ENCODE measurements at places on chromosomes 11 and 22.
A peak's percentile ranks its signal among the peaks of the same experiment; 100 is the strongest.

GRCh38 chr22:37442537-37442936, 15.3 kb upstream of the ELFN2 start:
- DNase-seq, result peak; percentile 51

GRCh38 chr11:11981364-11981763, 27.1 kb downstream of the DKK3 start:
- DNase-seq, result no peak

- no peak for DNase-seq
Observed at GRCh38 chr11:67280788-67281551, 8.1 kb upstream of the ANKRD13D start.

- no peak for DNase-seq
Observed at GRCh38 chr11:25456211-25456610, 875.7 kb upstream of the ANO3 start.

- no peak for DNase-seq
Observed at GRCh38 chr11:16805938-16806337, 67.5 kb downstream of the C11orf58 start.

DNA sequence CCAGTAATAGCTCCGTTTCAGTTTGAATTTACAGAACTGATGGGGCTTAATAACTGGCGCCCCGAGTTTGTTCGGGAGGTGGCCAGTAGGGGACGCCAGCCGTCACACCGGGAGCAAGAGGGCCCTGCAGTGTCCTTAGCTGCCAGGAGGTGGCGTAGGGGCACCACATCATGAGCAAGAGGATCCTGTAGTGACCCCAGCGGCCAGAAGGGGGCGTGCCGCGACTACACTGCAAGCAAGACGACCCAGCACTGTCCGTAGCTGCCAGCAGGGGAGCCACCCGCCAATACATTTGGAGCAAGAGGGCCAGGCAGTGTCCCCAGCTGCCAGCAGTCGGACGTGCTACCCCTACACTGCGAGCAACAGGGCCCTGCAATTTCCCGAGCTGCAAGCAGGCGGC, 663.7 kb upstream of the B3GAT1 start:
- DNase-seq, result peak; percentile 82

DNA sequence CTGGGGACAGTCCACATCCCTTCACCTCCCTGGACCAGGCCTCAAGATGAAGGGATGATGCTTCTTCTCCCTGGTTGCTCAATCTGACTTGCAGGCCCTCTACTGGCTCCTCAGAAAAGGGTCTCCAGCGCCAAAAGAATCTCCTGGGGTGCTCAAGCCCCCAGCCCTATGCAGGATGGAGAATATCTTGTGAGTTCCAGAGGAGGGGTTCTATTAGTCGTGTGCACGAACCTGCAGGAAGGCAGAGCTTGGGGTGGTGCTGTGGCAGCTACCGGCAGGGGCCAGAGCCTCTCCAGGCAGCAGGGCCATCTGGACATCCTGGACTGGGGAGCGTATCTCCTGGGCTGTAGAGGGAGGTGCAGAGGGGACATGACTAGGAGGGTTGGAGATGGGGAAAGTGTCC, 1339.5 kb downstream of the BRD1 start:
- DNase-seq, result no peak

DNA sequence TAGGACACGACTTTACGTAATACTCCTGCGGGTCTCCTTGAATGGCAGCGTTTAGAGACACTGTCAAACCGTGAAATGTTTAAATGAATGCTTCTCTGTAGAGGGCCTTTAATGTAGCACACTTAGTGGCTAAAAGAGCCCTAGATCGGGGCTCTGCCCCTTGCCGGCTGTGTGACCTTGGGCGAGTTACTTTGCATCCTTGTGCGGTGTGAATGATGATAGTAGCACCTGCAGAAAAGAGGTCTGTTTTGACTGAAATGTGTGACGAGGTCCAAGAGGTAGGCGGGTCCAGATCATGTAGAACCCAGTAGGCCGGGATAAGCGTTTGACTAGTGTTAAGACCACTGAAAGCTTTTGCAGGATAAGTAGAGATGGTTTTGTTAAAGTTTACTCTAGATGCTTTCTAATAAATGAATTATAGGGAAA, 866 bp downstream of the MED17 start:
- DNase-seq, result peak; percentile 81

- DNase-seq, result no peak
Observed at GRCh38 chr11:27409049-27409448, 46.0 kb upstream of the CCDC34 start.

DNA sequence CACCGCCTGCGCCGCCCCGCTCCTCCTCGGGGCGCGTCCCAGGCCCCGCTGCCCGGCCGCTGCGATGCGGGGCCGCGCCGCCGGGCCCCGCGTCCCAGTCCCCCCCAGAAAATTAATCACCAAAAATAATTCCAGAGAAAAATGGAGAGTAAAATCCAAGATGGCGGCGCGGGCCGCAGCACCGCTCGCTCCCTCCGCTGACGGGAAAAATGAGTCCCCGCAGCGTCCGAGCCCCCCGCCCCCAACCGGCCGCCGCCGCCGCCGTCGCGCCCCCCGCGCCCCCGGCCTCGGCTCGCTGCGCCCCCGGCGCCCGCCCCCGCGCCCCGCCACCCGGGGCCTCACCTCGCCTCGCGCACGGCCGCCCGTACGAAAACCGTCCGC, at the start of gene KMT5B:
KMT5B (minus strand) TSS at position 162 of the 381 bp plus-strand sequence. CDS start 23,220 bp downstream, outside the sequence.
- DNase-seq, result no peak

GRCh38 chr22:30277547-30278344, 11.1 kb upstream of the OSM start:
- no peak for DNase-seq

GRCh38 chr11:83326326-83326725, 40.2 kb upstream of the CCDC90B start:
- no peak for DNase-seq

GRCh38 chr11:8586805-8587204, 7.2 kb downstream of the STK33 start:
- DNase-seq, result no peak

DNA sequence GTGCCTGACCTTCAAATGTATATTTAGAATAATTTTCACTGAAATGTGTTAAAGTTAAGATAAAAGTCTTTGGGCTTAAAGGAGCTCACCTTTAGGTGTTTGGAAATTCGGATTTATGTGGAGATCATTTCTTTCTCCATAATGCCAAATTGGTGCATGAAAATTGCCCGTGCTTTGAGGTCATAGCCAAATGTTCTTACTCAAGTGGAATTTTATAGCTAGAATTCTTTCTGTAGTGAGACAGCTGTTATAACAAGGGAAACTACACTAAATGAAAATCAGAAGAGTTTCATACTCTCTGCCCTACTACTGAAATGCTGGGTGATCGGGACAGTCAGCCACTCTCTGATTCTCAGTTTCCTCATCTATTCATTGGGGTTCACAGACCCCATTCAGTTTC, 89.5 kb upstream of the DBX1 start:
- no peak for DNase-seq

- no peak for DNase-seq
Observed at GRCh38 chr11:13216711-13217075, 60.9 kb upstream of the BMAL1 start.

GRCh38 chr22:20469110-20469868, 26.3 kb downstream of the KLHL22 start:
- no peak for DNase-seq

DNA sequence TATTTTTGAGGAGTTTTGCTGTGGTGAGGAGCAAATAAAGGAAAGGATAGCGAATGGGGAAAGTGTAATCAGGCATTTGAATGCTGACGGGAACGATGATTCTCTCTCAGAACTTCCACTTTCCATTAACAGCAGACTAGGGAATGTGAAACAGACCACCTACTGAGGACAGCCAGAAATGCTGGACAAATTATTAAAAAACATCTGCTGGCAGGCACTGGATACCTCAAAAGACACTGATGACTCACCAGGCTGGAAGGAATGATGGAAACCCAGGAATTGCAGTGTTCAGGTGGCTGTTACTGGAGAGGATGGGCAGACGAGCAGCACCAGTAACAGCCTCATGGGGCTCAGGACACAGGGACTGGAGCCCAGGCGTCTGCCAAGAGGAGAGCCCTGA, 33.4 kb downstream of the PLA2G6 start:
- DNase-seq, result no peak

DNA sequence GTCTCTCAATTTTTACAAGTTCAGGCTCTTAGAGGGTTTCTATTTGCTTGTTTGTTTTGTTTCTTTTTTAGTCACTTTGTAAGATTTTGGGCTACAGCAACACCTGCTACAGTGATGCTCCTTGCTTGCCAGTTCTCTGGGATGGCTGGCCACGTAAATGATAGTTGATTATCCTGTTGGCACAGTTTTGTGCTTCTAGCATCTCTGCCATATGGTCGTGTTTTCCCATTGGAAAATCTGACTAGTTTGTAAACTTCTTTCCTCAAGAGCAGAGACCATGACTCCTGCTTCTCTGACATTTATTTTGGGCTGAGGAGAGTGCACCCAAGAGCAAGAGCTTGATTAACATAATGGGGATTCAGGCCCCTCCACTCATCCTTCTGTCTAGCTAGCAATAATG, 1621.6 kb upstream of the RAG2 start:
- DNase-seq, result no peak

DNA sequence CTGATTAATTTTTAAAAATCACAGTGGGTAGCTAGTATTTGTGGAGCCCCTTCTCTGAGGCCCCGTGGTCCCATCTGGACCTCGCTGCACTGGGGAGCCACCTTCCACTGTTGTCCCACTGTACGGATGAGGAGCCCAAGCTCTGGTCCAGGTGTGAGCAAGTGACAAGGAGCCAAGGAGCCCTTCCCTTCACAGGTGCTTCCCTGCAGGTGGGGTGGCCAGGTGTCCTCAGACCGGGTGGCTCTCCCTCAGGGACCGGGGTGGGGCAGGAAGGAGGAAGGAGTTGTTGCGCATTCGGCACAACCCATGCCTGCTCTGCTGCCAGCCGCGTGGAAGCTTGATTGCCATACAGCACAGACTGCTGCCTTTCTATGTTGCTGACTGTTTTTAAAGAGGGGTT, 10.4 kb upstream of the SEPTIN5 start:
- no peak for DNase-seq

GRCh38 chr11:113546757-113547507, 71.7 kb upstream of the DRD2 start:
- DNase-seq, result no peak

GRCh38 chr22:41579997-41580355, 9.7 kb downstream of the PMM1 start:
- DNase-seq, result no peak

DNA sequence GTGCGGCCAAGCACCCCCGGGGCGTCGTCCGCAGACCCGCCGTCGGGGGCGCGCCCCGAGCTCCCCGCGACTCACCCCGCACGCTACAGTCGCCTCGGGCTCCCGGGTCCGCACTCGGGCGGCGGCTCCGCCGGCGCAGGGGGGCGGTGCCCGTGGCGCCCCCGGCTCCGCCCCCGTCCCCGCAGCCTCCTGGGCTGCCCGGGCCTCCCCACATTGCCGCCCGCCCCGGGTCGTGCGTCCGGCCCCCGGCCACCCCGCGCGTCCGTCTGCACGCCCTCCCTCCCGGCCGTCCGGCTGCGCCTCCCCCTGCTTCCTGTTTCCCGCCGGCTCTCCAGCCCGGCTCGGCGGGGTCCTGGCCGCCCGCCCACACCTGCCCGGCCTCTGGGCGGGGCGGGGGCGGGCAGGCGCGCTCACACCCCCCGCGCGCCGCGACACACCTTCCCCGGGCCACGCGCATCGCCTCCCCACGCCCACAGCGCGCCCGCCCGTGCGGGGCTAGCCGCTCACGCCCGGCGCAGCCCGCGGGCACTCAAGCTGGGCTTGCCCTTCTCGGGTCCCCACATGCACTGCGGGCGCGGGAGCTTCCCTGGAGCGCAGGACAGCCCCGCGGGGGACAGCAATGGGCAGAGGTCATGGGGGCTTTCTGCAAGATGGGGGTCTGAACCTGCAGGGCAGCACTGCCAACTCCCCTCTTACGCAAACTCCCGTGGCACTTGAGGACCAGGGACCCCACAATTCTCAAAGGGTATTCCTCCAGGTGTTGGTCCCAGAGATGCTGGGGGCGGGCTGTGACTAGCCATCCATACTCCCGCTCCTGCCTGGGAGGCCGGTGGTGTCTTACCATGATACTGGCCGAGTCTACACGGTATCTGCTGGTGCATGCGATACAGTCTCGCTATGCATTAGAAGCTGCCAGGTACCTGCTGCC, at the start of gene CARD10:
CARD10 (minus strand) TSS at position 148 of the 928 bp plus-strand sequence. CDS start 215 bp downstream, outside the sequence.
- no peak for DNase-seq

GRCh38 chr11:68328374-68329091, 16.1 kb downstream of the LRP5 start:
- no peak for DNase-seq

DNA sequence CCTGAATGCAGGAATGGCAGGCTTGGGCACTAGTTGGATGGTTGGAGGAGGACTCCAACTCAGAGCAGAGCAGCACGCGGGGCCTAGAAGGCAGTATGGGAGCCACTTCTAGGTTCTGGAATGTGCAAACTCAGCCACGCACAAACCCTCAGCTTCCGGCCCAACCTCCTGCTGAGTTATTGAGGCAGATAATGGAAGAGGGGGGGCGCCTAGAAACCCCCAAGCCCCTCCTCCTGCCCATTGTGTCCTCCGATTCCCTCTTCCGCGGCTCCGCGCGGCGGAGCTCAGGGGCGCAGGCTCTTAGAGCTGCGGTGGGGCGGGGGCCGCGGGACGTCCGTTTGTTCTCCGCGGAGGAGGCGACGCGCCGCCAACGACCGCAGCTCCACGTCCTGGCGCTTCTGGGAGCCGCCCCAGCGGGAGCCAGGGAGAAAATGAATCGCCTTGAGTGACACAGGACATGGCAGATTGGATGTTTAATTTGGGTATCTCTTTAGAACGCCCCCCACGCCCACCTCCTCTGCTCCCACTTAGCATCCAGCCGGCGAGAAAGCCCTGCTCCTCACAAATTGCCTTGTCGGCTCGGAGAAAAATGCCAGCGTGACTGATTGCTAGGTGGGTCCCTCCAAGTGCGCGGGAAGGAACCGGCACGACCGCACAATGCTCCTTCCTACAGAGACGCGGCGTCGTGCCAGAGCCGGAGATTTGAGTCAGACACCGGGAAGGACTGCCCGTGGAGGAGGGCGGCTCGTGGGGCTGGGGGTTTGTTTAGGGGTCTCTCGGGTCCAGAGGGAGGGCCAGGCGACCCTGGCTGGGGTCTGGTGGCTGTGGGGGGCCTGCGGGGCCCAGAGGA, 144.6 kb downstream of the NECTIN1 start:
- DNase-seq, result no peak

DNA sequence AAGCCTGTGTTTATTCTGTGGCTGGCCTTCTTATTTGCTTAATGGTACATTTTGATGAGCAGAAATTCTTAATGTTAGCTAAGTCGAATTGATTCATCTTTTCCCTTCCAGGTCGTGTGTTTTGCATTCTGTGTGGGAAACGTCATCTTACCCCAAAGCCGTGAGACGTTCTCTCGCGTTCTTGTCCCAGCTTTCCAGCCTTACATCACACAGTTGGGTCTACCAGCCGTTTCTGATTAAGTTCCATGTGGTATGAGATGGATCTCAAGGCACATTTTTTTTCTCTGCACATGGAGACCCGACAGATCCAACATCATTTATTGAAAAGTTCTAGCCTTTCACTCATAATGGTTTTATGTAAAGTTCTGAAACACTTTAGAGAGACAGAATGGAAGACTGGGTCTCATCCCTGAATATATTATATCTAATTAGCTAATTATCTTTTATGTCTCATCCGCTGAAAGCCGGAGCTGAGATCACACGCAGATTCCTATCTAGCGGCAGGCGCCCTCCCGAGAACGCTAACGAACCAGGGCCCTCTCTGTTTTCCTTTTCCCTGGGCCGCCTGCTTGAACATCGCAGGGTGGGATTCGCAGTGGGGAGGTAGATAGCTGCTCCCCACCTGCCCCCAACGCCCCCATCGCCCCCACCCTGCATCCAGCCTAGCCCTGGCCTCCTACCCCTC, 1162.2 kb downstream of the BRD1 start:
- DNase-seq, result no peak

Data from NAMALWA (cell line).